ENCODE measurements at places on chromosomes 11 and 22. TPM values are rescaled to one million over a fixed set of nuclear protein-coding genes. Genes with fewer than 3 reads are reported as not detected.

- no peaks in the 10 kb centered on the region for H3K4me1 ChIP-seq
- no peak overlapping the region for H3K4me3 ChIP-seq
- no peak overlapping the region for H3K27ac ChIP-seq
These were observed 53.1 kb upstream of the SEPTIN5 start for GRCh38 chr22:19661156-19661555.

DNA sequence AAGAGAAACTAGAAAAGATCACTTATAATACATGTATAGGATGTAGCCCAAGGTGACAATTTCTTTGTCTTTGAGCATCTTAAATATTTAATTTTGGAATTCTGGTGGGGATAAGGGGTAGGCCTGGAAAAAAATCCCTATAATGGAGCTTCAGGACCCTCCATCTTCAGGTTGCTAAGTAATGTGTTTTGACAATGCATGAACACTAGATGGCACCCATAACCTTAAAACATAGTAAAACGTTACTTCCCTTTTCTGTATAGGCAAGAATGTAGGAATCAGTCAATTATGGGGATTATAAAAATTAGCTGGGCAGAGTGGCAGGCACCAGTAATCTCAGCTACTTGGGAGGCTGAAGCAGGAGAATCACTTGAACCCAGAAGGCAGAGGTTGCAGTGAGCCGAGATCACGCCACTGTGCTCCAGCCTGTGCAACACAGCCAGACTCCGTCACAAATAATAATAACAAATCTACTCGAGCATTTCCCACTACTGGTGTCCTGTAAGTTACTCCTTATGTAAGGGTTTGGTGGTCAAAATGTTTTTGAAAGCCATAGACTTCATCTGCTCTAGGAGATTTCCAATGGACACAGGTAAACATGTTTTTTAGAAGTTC is 541.9 kb upstream of the CCDC90B start:
- no peaks in the 10 kb centered on the region for H3K27me3 ChIP-seq
- no peak for DNase-seq
- H3K4me3 ChIP-seq = peak overlapping the region; percentile 11
- H3K27ac ChIP-seq = no peak overlapping the region

GRCh38 chr11:65560555-65561418 is 2.6 kb upstream of the LTBP3 start:
- peak; percentile 54 for DNase-seq
- peak overlapping the region; percentile 91 for H3K27ac ChIP-seq
- no peaks in the 10 kb centered on the region for H3K36me3 ChIP-seq
- peaks cover 37% of the 10 kb centered on the region for H3K4me1 ChIP-seq

DNA sequence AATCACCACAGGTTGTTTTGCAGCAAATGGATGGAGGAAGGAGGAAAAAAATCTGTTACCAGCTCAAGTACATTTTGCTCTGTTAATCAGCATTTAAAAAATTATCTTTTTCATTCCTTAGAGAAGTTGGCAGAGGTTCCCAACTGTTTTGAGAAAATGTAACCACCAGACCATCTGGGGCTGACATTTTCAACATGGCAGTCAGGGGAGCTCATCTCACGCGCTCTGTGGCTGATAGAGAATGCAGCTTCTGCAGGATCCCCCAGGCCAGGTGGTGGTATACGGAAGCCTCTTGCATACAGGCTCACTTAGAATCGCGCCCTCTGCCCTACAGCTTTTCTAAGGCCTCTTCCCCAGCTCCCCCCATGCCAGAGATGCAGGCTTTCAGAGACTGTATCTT is 68.0 kb upstream of the OPCML start:
- H3K4me3 ChIP-seq = no peak overlapping the region
- no peaks in the 10 kb centered on the region for H3K4me1 ChIP-seq
- H3K27me3 ChIP-seq = no peaks in the 10 kb centered on the region
- no peak for DNase-seq

DNA sequence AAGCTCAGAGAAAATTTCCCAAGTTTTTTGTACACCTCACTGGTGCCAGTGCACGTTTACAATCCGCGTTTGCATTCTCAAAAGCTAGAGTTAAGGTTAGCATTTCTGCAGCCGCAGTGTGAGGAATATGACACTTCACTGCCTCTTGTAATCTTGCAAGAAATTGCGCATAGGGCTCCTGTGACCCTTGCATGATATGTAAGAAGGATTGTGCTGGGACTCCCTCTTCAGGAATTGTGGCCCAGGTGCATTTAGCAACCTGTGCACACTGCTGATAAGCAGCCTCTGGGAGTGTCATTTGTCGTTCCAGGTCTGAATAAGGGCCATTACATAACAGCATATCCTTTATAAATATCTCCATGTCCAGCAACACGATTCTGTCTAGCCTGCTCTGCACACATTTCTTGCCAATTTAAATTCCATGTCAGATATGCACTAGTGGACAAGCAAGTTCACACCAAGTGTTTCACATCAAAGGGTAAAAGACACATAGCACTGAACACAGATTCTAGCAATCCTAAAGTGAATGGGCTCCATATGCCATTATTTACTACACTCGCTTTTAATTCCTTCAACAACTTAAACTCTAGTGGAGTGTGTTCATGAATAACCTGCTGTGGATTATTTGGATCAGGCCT is 69.2 kb upstream of the INCENP start:
- no peak overlapping the region for H3K27ac ChIP-seq
- no peaks in the 10 kb centered on the region for H3K27me3 ChIP-seq
- H3K4me3 ChIP-seq = no peak overlapping the region
- no peaks in the 10 kb centered on the region for H3K36me3 ChIP-seq

- H3K4me3 ChIP-seq = no peak overlapping the region
- peaks cover 37% of the 10 kb centered on the region for H3K27me3 ChIP-seq
- no peaks in the 10 kb centered on the region for H3K36me3 ChIP-seq
These were observed 2.3 kb downstream of the C1QTNF5 start for GRCh38 chr11:119338318-119338890.

DNA sequence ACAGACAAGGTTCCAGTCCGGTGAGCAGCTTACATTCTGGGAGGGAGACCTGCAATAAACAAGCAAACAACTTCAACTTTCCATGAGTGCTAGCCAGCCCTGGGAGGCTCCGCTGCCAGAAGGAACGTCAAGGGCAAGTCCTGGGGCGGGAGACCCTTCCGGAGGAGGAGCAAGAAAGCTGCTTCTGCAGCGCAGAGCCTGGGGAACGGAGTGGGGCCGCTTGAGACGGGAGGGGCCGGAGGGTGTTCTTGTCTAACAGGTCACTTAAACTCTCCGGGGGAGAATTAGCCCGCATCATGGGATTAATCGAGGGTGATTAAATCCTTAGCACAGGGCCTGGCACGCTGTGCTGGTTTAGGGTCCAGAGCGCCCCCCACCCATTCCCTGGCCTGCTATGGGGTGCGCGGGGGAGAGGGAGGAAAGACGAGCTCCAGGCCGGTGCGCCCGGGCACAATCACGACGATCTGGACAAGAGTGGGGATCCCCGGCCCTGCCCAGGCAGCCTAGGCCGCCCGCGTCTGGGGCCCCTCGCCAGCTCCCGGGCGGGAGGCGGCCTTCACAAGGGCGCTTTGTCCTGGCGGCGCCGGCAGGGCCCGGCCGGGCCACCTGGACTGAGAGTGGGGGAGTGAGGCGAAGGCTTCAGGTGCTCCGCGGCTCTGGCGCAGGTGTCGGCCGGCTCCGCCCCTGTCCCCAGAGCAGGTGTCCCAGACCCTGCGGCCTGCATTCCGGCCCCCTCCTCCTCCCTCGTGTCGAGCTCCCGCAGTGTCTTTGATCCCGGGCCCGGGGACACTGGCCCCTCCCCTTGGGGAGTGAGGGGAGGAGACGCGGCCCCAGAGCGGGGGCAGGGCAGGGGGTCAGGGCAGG is 663 bp upstream of the LARGE2 start:
- H3K4me3 ChIP-seq = peak overlapping the region; percentile 56
- no peaks in the 10 kb centered on the region for H3K36me3 ChIP-seq
- no peak overlapping the region for H3K27ac ChIP-seq
- H3K4me1 ChIP-seq = peaks cover 24% of the 10 kb centered on the region
- H3K27me3 ChIP-seq = peaks cover 35% of the 10 kb centered on the region

DNA sequence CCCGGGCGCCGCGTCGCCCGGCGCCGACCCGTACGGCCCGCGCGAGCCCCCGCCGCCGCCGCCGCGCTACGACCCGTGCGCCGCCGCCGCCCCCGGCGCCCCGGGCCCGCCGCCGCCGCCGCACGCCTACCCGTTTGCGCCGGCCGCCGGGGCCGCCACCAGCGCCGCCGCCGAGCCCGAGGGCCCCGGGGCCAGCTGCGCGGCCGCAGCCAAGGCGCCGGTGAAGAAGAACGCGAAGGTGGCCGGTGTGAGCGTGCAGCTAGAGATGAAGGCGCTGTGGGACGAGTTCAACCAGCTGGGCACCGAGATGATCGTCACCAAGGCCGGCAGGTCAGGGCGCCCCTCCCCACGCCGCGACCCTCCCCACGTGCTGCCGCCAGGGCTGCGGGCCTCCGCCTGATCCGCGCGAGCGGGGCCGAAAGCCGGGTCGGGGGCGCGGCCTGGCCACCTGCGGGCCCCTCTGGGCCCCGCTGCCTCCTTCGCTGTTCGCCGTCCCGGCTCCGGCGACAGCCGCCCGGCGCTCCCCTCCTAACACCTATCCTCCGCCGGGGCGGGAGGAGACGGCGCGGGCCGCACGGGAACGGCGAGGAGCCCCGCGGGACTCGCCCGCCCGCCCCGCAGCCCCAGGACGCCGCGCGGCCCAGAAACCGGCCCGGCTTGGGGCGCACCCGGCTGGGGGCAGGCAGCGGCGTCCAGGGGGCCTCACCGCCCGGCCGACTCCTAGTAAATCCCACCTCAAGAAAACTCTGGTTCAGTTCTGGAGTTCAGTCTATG is 560 bp downstream of the TBX1 start:
- peaks cover 20% of the 10 kb centered on the region for H3K4me1 ChIP-seq
- no peak for DNase-seq
- no peak overlapping the region for H3K27ac ChIP-seq
- H3K27me3 ChIP-seq = peaks cover 93% of the 10 kb centered on the region
- H3K36me3 ChIP-seq = no peaks in the 10 kb centered on the region
- peak overlapping the region; percentile 24 for H3K4me3 ChIP-seq

DNA sequence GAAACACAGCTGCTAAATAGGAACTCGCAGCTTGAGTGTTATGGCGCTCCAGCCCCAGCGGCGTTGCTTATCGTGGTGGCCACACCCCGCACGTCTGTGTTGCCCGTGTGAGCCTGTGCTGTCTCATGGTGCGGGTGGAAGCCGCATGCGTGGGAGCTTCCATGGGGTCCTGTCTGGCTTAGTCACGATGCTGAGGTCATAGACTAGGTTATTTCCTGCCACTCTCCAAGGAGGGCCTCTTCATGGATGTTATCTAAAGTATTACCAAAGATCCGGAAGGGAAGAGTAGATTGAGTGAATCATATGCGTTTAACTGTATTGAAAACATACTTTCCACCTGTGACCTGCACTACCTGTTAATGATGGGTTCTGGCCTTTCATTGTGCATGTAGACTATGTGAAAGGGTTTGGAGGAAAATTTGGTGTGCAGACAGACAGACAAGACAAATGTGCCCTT is 21.7 kb downstream of the CTTN start:
- H3K4me1 ChIP-seq = no peaks in the 10 kb centered on the region
- H3K27ac ChIP-seq = no peak overlapping the region
- DNase-seq = no peak
- no peaks in the 10 kb centered on the region for H3K27me3 ChIP-seq
- no peak overlapping the region for H3K4me3 ChIP-seq

DNA sequence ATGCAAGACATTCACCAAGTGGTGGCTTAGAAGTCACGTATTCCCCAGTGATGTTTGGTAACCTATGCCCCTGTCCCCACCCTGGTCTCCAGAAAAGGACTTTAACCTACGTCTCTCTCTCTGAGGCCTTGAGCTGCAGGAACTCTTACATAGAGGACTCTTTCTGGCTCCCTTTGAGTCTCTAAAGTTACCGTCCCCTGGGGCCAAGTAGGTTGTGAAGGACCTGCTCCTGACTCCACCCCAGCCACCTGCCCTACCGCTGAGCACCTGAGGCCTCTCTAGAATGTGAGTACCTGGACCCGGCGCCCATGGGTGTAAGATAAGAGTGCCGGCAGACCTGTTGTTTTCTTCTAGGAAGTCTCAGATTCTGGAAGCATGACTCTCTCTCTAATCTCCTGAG is 95.4 kb downstream of the TIMP3 start:
- H3K27ac ChIP-seq = no peak overlapping the region
- no peaks in the 10 kb centered on the region for H3K36me3 ChIP-seq
- H3K27me3 ChIP-seq = no peaks in the 10 kb centered on the region
- no peak overlapping the region for H3K4me3 ChIP-seq
- H3K4me1 ChIP-seq = no peaks in the 10 kb centered on the region
- no peak for DNase-seq

DNA sequence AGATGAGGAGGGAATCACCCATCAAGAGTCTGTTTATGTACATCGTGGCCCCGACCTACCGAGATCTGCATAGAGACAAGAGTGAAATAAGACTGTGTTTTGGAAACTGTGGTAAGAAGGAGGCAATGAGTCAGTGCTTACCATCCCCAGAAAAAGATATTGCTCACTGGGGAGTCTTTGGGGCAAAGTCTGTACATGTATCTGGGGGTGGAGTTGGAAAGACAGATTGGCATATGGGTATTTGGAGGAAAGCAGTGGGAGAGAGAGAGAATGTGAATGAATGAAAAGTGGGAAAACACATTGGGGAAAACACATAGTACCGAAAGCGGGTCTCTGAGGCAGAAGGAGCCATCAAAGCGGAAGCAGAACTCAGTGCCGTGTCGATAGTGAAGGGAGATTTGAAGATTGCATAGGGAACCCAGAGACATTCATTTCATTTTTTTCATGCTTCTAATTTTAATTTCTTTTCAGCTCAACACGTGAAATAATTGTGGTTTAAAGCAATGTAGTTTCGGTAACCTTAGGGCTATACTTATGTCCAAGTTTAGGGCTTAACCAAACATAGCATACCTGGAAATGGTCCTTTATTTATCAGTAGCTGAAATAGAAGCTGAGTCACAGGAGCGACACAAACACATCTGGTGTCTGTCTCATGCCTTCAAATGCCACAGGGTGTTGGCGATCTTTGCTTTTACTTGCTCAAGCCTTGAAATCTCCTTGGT is 98.6 kb upstream of the CD44 start:
- no peaks in the 10 kb centered on the region for H3K36me3 ChIP-seq
- no peaks in the 10 kb centered on the region for H3K27me3 ChIP-seq
- H3K27ac ChIP-seq = peak overlapping the region; percentile 13
- DNase-seq = no peak
- no peak overlapping the region for H3K4me3 ChIP-seq
- H3K4me1 ChIP-seq = peaks cover 3% of the 10 kb centered on the region

- peaks cover 6% of the 10 kb centered on the region for H3K4me1 ChIP-seq
- no peak overlapping the region for H3K4me3 ChIP-seq
- H3K27me3 ChIP-seq = no peaks in the 10 kb centered on the region
- H3K36me3 ChIP-seq = peaks cover 19% of the 10 kb centered on the region
These were observed 123.4 kb downstream of the SWAP70 start for GRCh38 chr11:9787260-9787659.

- no peaks in the 10 kb centered on the region for H3K4me1 ChIP-seq
- no peaks in the 10 kb centered on the region for H3K36me3 ChIP-seq
- H3K27me3 ChIP-seq = no peaks in the 10 kb centered on the region
These were observed 7.9 kb upstream of the CEP295 start for GRCh38 chr11:93653571-93653970.

GRCh38 chr22:39408807-39409206 is 9.2 kb downstream of the TAB1 start:
- H3K27ac ChIP-seq = no peak overlapping the region
- H3K36me3 ChIP-seq = no peaks in the 10 kb centered on the region
- H3K4me3 ChIP-seq = no peak overlapping the region
- H3K4me1 ChIP-seq = no peaks in the 10 kb centered on the region
- H3K27me3 ChIP-seq = no peaks in the 10 kb centered on the region
- DNase-seq = no peak

GRCh38 chr11:37105427-37105826 is 507.4 kb upstream of the RAG2 start:
- H3K27me3 ChIP-seq = no peaks in the 10 kb centered on the region
- no peak overlapping the region for H3K4me3 ChIP-seq
- H3K4me1 ChIP-seq = no peaks in the 10 kb centered on the region
- no peak for DNase-seq
- no peaks in the 10 kb centered on the region for H3K36me3 ChIP-seq

The KRTAP5-7 gene
- total RNA-seq = 4.5 TPM

The MUC5B gene
- total RNA-seq = 825 TPM

The GVQW3 gene
- total RNA-seq = 4.1 TPM

The FOLR1 gene
- not detected for total RNA-seq
